ENCODE measurements at places on chromosomes 16 and 17. TPM values are rescaled to one million over a fixed set of nuclear protein-coding genes. Genes with fewer than 3 reads are reported as not detected.

Gene MT4
- not detected for polyA plus RNA-seq

DNA sequence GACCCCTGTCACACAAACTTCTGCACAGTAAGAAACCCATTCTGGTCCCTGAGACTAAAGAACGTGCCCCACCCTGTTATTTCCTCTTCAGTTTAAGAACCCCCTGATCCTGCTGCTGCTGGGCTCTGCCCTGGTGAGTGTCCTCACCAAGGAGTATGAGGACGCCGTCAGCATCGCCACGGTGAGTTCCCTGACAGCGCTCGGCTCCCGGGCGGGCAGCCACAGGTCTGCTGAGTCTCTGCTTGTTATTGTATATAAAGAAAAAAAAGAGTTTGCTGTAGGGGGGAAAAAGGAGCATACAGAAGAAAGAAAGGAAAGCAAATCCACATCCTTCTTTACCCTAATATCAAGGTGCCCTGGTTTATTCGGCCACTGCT, 40.0 kb downstream of the ATP2C2 start:
- no peak for DNase-seq

- DNase-seq = peak; percentile 18
Observed at GRCh38 chr17:65559804-65560627, 1.4 kb downstream of the AXIN2 start.

- peak; percentile 51 for DNase-seq
Observed at GRCh38 chr17:4739122-4740024, at the start of the genes CXCL16 and ZMYND15. Gene CXCL16 (minus strand): TSS chr17:4739928. CDS start chr17:4739339, 589 bp downstream. Gene ZMYND15 (plus strand): TSS chr17:4739833. CDS start chr17:4740549, 716 bp downstream.

DNA sequence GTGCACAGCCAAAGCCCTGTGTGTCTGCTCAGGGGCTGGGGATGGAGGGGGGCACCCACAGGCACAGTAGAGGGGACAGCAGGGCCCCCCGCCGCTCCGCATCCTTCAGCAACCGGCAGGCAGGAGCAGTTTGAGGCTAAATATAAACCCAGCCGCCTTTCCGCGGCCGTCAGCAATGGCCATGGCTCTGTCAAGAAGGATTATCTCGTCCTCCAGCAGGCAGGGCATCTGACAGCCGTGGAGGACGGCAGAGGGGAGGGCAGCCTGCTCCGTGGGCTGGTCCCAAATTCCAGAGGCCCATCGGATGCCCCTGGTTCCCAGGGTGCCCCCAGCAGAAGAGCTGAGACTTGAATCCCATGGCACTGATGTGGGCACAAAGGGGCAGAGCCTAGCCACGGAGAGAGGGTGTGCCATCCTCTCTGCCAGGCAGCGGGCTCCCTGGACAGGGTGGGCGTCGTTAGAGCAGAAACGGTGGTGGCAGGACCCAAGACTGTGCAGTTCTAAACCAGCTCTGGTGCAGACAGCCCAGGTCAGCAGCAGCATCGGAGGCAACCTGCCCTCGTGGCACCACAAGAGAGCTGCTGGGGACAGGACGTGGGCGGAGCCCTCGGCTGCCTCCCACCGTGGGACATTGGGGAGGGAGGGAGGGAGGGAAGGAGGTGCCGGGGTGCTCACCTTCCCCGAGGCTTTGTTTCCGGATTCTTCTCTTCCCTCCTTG, 198.8 kb upstream of the CIBAR2 start:
- DNase-seq = peak; percentile 12

- no peak for DNase-seq
Observed at GRCh38 chr16:84875846-84876245, 56.1 kb downstream of the CRISPLD2 start.

GRCh38 chr16:50173316-50173715, 20.2 kb downstream of the TENT4B start:
- DNase-seq = no peak

DNA sequence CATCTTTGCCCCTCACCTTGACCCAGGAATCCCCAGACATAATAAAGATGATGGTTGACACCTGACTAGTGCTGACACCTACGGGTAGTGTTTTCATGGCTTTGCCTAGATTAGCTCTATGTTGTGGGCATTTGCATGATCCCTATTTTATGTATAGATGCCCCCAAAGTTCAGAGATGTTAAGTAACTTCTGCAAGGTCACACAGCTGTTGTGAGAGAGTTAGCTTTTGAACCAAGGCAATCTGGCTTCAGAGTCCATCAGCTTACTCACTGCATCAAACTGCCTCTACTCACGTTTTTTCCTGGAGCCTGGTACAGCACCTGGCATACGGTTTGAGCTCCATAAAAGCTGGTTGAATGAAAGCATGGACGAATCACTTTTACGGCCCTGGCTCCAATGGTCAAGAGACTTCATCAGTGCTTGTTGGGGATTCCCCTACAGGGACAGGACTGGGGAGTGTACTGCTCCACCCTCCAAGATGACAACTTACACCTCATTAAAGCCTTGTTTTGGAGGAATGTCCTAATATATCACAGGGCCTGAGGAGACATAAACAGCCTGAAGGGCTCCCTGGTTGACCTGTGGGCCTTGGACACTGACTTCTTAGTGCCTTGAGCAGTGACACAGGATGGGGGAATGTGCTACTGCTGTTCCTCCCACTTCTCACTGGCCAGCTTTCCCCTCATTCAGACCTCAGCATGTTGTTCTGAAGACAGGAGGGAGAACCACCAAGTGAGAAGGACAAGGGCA, 193.2 kb upstream of the ASIC2 start:
- DNase-seq = no peak

Measured in immature natural killer cell (primary cell).